CD4-positive, alpha-beta T cell (primary cell): ENCODE measurements at places on chromosomes 2 and 18.

DNA sequence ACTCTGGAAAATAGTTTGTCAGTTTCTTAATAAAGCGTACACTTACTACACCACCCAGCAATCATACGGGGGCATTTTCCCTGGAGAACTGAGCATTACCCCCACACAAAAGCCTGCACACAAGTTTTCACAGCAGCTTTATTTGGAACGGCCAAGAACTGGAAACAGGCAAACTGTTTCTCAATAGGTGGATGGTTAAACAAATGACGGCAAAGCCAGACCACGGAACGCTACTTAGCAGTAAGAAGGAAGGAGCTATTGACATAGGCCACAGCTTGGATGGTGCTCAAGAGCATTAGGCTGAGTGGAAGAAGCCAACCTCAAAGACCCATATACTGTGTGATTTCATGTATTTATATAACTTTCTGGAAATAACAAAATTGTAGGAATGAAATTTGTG lies 9.0 kb downstream of the MALL start:
- no peak for DNase-seq

DNA sequence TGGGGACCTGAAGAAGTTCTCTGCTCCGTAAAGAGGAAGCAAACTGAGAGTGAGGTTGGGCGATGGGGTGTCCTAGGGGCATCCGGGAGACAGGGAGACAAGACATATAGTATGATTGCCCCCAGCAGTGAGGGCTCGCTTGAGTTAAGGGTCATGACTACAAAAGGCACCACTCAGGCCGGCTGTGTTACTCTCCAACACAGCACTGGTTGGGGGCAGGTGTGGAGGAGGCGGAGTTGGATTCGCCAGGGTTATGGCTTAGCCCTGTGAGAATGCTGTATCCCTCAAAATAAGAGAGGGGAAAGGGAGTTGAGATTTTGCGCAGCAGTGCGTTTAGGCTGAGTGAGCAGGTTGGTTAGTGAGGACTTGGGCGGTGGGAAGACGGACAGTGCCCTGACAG lies 12.0 kb downstream of the DYSF start:
- no peak for DNase-seq

DNA sequence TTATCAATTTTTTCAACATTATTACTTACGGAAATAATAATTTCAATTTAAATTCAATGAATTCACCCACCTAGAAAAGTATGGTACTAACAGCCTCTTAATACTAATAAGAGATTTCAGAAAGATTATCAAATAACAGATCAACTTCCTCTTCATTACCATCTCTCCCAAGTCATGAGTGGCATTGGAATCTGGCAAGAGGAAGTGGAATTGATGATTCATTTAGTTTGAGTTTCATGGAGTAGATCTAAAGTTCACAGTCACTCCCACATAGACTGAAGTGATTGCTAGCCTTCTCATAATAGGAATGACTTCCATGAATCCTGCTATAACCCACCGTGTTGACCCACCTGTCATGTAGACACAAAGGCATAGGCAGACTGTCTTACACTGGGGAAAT lies 77.7 kb upstream of the WDR75 start:
- no peak for DNase-seq

- DNase-seq: no peak
Observed at GRCh38 chr18:12296087-12296403, 12.0 kb upstream of the TUBB6 start.

GRCh38 chr2:84888401-84889276 lies 7.8 kb upstream of the TRABD2A start:
- peak; percentile 29 for DNase-seq

DNA sequence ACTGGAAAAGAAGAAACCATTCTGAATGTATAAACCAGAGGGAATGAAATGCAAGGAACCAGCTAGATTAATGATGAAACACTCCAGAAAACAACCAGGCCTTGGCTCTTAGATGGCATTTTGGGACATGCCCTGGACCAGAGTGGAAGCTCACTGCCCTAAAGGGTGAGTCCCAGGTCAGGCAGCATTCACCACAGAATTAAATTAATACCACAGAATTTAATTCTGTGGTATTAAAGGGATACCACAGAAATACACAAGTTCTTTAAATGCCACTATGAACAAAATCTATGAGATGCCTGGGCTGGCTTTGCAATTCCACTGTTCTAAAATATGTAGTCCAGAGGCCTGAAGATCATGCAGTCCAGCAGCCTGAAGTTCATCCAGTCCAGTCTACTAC lies 122.3 kb upstream of the KYNU start:
- no peak for DNase-seq

DNA sequence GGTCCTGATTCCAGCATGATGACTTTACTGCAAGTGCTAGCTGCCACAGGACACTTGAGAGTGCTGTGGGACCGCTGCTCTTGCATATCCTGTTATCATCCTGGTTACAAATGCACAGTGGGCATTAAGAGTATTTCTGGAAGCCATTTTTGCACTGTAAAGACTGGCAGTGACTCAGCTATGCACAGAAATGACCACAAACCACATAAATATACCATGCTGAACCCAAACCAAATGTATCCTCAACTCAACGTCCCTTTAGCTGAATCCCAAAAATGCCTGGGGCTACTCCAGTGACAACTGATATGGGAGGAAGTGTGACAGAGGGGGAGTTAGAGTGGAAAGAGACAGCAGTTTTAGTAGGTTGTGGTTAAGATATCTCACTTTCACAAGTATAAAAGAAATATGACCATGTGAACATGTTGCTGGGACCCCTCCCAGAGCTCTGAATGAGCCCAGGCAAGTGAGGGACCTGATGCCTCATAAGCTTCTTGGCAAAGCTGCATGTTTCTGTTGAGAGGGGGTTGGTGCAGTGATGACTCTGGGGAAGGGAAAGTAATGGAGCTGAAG lies 37.3 kb downstream of the RHBDD1 start:
- no peak for DNase-seq

- no peak for DNase-seq
Observed at GRCh38 chr18:58211510-58211909, 167.5 kb downstream of the NEDD4L start.

GRCh38 chr18:59570796-59571195 lies 126.4 kb downstream of the CCBE1 start:
- no peak for DNase-seq

- peak; percentile 86 for DNase-seq
Observed at GRCh38 chr18:3061581-3062312, 48.8 kb upstream of the LPIN2 start.

- peak; percentile 68 for DNase-seq
Observed at GRCh38 chr2:37376421-37377186, 32.2 kb downstream of the QPCT start.

- no peak for DNase-seq
Observed at GRCh38 chr18:78595453-78595852, 384.2 kb upstream of the SALL3 start.

DNA sequence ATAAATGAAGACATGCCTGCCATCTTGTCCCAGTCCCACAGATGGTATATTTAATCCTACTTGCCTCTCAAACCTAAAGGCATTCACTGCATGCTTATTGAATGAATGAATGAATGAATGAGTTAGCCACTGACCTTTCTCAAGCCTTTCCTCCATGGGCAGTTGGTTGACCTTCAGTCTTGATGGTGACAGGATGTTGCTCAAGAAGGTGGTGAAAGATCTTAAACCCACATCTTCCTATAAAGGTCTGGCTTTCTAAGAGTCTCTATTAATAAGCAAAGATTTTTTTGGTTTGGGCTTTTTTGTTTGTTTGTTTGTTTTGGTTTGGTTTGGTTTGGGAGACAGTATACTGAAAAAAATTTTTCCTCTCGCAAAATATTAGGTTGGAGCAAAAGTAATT lies 41.7 kb downstream of the KIAA2012 start:
- DNase-seq: no peak

GRCh38 chr2:26764906-26765305 lies 822 bp downstream of the SLC35F6 start:
- no peak for DNase-seq

- no peak for DNase-seq
Observed at GRCh38 chr2:9249020-9249800, 42.6 kb downstream of the ASAP2 start.

DNA sequence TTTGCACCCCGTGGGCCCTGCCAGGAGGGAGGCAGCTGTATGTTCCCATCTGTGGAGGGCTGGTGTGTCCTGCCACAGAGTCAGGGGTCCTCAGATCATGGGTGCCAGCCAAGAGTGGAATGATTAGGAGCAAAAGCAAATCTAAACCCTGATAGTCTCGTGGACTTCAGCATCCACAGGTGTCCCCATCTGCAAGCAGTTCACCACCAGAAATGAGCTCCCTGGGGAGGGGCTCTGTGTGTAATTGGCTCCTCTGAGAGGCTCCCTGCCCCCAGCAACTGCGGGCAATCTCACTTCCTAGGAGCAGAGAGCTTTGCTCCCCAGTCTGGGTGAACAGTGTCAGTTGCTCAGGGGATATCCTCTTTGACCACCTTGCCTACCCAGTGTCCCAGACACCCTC lies 78.1 kb downstream of the HNRNPLL start:
- DNase-seq: no peak

DNA sequence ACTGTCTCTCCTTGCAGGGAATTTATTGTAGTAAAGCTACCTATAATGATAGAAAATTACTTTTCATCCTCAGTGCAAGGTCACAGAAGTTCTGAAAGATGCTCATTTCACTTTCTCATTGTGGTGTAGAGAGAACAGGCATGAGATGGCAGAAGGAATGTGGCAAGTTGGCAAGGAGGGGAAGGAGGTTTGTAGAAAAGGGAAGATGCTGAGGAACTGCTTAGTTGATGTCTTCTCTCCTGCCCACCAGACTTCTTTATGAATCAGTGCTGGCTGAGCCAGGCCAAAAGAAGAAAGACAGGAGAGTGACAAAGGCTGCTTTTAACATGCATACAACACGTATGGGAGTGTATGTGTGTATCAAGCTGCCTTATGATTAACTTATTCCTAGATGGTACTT lies 164.4 kb downstream of the PRPF40A start:
- DNase-seq: no peak

DNA sequence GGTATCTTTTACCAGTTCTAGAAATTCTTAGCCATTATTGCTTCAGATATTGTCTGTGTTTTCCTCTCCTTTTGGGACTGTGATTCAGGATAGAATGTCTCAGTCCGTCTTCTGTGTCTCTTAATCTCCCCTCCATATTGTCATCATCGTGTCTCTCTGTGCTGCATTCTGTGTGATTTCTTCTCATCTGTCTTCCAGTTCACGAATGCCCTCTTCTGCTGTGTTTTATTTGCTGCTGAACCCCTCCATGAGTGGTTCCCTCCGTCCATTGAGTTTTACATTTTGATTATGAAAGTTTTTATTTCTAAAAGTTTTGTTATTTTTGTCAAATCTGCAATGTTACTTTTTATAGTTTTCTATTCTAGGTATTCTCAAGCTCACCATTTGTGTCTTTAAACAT lies 11.7 kb downstream of the D2HGDH start:
- DNase-seq: no peak

GRCh38 chr2:236670235-236670620 lies 100.6 kb downstream of the ACKR3 start:
- DNase-seq: no peak

GRCh38 chr2:205660521-205661124 lies 21.7 kb upstream of the NRP2 start:
- no peak for DNase-seq

DNA sequence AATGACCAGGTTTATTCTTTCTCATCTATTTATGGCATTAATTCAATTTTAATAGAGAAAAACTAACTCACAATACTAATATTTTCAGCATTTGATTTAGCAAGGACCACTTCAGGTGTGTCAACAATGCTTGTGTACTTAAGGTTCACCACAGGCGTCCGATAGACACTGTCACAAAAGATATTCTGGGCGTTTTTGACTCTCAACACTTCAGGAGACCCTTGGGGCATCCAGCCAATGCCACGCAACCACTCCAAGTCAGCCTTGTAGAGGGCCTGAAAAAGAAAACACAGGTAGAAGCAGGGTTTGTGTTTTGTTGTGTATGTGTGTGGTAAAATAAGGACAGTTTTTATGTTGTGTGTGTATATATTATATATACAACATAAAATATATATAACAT lies 158.2 kb downstream of the NEB start:
- DNase-seq: no peak

DNA sequence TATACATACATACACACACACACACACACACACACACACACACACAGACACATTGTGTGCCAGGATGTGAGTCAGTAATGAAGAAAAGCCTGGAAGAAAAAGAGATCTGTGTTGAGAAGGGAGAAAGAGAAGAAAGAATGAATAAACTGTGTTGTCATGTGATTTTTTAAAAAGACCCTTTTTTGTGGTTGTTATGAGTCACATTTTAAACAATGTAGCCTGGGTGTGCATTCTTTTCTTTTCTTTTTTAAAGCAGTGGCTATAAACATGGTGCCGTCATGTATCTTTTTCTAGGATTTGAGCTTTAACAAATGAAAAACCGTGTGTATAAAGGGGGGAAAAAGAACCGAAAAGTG lies 87.2 kb downstream of the NRP2 start:
- no peak for DNase-seq

GRCh38 chr2:232981356-232981755 lies 31.7 kb downstream of the NGEF start:
- DNase-seq: no peak

GRCh38 chr18:35355140-35355618 lies 11.0 kb upstream of the ZNF24 start:
- DNase-seq: peak; percentile 44

GRCh38 chr2:182826064-182826463 lies 40.4 kb downstream of the FRZB start:
- no peak for DNase-seq

DNA sequence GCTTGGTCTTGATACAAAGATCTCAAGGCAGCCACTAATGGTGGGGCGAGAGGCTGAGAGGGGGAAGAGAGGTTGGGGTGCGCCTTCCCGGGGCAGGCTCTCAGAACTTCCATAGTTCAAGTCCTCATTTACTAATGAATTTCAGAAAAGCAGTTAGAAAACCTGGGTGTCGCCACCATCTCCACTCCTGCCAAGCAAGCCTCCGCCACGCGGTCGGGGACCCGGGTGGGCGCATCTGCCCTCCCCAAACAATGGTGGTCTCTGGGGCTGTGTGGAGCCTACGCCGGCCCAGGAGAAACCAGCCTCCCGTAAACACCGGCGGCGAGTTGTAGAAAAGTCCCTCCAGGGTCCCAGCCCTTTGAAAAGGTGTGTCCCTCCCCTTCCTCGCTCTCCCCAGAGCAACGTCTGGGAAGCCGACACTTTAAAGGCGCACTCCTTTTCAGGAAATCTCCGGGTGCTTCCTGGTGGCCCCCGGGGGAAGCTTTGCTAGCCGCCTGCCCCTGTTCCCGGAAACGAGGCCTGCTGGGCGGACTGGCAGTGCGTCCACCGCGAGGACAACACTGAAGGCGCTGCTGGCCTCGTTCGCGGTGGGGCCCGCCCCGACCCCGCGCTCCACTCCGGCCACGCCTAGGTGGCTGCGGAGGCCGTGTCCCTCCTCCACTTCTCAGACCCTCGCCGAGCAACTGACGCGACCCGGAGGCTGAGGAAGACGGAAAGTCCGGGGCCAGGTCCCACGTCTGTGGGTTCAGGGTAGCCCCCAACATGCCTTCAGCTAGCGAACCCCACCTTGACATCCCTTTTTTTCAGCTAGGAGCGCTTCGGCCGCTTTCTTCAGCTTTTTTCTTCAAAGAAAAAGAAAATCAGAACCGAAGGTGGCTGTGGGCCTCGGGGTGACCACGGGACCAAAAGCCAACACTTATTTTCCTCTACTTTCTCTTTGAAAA lies 16.8 kb downstream of the EVX2 start:
- DNase-seq: no peak
